ENCODE measurements at places on chromosomes 5 and 9.

DNA sequence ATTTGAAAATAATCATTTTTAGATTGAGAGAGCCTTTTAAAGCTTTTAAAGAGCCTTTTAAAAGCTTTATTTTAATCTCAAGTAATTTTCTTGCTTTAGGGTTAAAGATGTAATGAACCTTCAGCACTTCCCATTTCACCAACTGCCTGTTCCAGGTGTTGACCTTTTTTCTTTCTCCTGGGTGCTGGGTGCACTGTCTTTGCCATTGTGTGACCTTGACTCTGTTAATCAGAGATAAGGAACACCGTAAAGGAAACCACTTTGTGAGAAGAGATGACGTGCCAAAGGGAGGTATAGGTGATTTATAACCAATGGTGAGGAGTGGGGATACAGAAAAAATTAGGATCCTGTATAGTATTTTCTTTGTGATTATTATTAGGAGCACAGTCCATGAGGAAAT is 68.2 kb downstream of the NAA35 start:
- no peak for DNase-seq

DNA sequence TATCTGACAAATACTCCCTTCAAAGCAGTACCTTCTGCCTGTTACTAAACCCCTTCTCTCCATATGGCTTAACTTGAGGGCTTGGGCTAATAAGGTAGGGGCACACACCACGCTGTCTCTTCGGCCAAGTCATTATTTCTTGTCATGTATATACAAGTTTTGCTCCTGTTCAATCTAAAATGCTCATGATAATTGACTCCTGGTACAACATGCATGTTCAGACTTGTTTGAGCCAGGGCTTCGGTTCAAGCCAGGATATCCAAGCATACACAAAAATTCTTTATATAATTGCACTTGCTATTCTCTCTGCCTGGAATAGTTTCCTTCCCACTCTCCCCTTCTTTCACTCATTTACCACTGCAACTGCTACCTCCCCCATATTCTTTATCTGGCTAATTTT is 756.0 kb upstream of the C9orf72 start:
- no peak for DNase-seq

DNA sequence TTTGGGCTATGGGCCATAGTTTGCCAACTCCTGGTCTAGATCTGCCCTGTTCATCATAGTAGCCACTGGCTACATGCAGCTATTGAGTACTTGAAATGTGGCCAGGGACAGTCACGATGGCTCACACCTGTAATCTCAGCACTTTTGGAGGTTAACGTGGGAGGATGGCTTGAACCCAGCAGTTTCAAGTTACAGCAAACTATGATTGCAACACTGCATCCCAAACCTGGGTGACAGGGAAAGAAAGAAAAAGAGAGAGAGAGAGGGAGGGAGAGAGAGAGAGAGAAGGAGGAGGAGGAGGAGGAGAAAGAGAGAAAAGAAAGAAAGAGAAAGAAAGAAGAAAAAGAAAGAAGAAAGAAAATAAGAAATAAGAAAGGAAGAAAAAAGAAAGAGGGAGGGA is 5.1 kb upstream of the GMCL2 start:
- no peak for DNase-seq

- DNase-seq = no peak
These were observed 14.5 kb upstream of the TAL2 start for GRCh38 chr9:105647595-105648349.

DNA sequence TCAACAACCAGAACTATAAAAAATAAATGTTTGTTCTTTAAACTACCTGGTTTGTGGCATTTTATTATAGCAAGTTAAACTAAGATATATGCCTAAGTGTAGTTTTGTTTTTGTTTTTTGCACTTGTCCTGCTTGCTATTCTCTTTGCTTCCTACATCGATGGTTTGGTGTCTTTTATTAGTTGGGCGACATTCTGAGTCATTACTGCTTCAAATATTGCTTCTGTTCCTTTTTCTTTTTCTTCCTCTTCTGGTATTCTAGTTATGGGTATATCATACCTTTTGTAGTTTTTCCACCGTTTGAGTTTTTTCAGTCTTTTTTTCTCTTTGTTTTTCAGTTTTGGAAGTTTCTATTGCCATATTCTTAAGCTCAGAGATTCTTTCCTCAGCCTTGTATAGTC is 86.9 kb downstream of the MACIR start:
- no peak for DNase-seq

DNA sequence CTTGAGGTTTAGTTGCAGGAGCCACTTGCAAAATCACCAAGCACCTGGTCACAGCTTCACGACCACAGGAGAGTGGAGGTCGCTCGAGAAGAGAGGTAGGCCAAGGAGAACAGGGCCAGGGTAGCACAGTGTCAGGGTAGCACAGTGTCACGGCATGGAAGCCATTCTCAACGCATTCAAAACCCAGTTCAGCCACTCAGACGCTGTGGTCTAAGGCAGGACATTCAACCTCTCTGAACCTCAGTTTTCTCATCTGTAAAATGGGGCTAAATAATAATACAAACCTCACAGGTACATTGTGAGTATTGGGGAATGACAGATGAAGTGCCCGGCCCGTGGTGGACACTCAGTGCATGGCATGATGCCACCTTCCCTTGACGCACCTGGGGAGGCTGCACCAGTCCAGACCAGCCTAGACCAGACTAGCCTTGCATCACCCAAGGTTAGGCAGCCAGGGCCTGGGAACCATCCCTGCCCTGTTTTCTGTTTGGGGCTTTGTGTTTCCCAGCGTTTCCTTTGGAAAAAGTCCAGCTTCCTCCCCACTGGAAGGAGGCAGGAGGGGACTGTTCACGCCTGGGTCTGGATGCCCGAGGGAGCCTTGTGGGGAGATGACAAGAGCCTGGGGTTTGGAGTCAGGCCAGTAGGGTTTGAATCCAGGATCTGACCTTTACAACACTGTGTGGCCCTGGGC is 7.8 kb upstream of the LMX1B start:
- no peak for DNase-seq

Measured in right atrium auricular region (tissue), 2 donors.